Gastrocnemius medialis (tissue), 4 donors: ENCODE measurements at places on chromosomes 6 and 20. TPM values are rescaled to one million over a fixed set of nuclear protein-coding genes. Genes with fewer than 3 reads are reported as not detected.

DNA sequence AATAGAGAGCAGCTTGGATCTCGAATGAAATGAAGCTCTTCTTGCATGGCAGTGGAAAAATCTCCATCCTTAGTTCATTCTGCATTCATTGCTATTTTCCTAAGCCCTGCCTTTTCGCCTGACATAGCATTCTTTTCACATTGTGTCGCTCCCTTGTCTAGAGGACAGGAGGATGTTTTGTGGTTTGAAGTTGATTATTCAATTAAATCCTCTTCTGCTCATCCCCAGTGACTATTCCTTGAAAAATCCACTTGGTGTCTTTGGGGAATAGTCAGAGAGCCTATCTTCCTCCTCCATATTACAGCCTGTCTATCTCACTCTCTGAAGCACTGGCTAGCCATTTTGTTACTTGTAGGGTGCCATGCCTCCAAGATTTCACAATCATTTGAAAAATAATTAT lies 161.2 kb downstream of the KLHL32 start:
- H3K4me3 ChIP-seq: no peak overlapping the region
- no peak for DNase-seq
- H3K36me3 ChIP-seq: no peaks in the 10 kb centered on the region

DNA sequence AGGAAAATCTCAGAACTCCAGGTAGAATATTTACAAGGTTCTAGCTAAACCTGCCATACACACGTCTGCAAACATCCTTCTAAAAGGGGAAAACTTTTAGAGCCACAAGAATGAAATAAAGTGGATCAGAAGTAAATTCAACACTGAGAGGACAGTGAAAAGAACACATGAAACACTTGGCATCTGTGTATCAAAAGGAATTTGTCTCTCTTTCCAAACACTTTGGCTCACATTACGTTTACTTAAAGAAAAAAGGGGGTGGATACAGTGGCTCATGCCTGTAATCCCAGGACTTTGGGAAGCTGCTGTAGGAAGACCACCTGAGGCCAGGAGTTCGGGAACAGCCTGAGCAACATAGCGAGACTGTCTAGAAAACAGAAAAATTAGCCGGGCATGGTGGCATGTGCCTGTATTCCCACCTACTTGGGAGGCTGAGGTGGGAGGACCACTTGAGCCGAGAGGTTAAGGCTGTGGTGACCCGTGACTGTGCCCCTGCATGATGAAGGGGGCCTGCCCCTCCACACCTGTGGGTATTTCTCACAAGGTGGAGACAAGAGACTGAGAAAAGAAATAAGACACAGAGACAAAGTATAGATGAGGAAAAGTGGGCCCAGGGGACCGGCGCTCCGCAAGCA lies 35.4 kb downstream of the NINL start:
- no peak overlapping the region for H3K27ac ChIP-seq
- no peaks in the 10 kb centered on the region for H3K4me1 ChIP-seq
- DNase-seq: no peak

GRCh38 chr20:44917399-44917798 lies 7.5 kb downstream of the PABPC1L start:
- H3K27ac ChIP-seq: no peak overlapping the region
- no peaks in the 10 kb centered on the region for H3K4me1 ChIP-seq
- H3K4me3 ChIP-seq: no peak overlapping the region
- no peaks in the 10 kb centered on the region for H3K36me3 ChIP-seq
- DNase-seq: no peak
- no peaks in the 10 kb centered on the region for H3K27me3 ChIP-seq

DNA sequence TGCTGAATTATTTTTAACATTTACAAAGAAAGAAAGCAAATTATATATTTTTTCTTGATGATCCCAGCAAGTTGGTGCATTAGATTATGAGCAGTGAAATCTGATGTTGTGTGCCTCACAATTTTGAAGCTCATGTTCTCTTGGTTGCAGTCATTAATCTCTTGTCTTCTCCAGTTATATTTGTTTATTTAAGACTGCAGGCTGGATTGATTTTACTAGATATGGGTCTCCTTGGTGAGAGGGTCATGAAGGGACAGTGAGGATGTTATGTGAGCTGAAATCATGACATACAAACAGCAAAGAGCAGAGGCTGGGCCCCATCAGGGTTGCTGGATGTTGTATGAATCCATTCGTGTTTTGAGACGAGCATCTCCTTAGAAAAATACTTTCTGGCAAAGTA lies 64.2 kb upstream of the AKIRIN2 start:
- no peak overlapping the region for H3K27ac ChIP-seq
- DNase-seq: no peak
- H3K4me1 ChIP-seq: no peaks in the 10 kb centered on the region

GRCh38 chr6:17912521-17912920 lies 74.9 kb downstream of the KIF13A start:
- no peak for DNase-seq
- peaks cover 73% of the 10 kb centered on the region for H3K4me1 ChIP-seq
- H3K27ac ChIP-seq: peak overlapping the region; percentile 32
- H3K36me3 ChIP-seq: no peaks in the 10 kb centered on the region
- no peak overlapping the region for H3K4me3 ChIP-seq

DNA sequence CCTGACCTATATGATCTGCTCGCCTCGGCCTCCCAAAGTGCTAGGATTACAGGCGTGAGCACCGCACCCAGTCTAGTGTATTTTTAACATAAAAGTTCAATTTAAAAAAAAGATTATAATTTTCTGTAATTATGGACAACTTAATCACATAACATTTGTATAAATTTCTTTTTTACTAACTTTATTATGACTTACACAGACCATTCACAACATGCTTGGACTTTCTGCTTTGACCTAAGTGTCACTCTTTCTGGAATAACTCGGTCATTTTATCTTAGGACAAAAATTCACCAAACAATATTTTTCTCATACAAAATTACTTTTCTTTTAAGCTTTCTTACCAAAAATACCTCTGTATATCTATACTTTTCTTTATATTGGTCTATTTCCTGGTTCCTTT lies 15.4 kb upstream of the IL22RA2 start:
- no peak for DNase-seq
- H3K27ac ChIP-seq: no peak overlapping the region
- H3K27me3 ChIP-seq: no peaks in the 10 kb centered on the region

DNA sequence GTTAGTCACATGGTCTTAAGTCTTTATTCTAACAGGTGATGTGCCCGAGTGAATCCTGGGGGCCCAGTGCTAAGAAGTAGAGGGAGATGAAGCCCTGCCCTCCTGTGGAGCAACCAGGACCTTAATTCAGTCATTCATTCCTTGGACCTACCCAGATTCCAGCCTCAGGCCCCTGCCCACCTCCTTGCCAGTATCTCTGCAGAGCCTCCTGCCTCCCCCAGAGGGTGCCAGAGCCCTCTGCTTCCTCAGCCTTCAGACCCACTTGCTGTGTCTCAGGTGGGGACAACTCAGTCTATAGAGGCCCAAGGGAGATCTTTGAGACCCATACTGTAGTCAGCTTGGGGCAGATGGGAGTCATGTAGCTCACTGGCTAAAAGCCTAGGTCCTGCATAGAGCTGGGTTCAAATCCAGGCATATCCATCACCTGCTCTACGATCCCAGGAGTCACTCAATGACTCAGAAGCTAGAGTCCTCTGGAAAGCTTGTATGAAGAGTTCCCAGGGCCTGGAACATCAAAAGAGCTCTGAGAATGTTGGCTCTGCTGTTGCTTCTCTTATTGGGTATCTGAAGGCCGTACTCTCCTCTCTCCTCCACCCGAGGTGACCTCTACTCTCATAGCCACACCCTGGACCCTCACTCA lies 3.9 kb upstream of the SIGLEC1 start:
- no peaks in the 10 kb centered on the region for H3K36me3 ChIP-seq
- no peak overlapping the region for H3K4me3 ChIP-seq
- no peak overlapping the region for H3K27ac ChIP-seq
- no peaks in the 10 kb centered on the region for H3K4me1 ChIP-seq
- no peaks in the 10 kb centered on the region for H3K27me3 ChIP-seq
- no peak for DNase-seq

Gene KIAA1586
- 1.9 TPM for total RNA-seq

DNA sequence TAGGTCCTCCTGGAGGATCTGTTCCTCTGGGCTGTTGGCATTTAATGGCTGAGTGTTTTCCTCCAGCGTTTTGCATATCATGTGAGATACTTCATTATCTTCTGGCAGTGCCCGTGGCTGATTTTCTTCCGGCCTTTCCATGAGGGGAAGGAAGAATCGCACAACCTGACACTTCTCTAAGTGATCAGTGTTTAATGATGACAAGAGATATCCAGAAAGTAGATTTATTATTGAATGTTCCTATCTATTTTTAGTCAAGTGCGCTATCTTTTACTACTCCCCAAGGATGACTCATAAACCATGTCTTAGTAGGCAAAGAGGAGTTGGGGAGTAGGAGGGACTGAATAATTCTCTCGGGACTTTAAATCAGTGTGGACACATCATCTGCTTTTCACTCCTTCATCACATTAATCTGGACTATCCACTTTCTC lies 149.7 kb downstream of the PLCB4 start:
- H3K27me3 ChIP-seq: no peaks in the 10 kb centered on the region
- no peaks in the 10 kb centered on the region for H3K36me3 ChIP-seq
- H3K4me3 ChIP-seq: peak overlapping the region; percentile 9
- H3K4me1 ChIP-seq: no peaks in the 10 kb centered on the region
- H3K27ac ChIP-seq: peak overlapping the region; percentile 72

- H3K4me3 ChIP-seq: no peak overlapping the region
- no peak overlapping the region for H3K27ac ChIP-seq
- no peaks in the 10 kb centered on the region for H3K4me1 ChIP-seq
- no peaks in the 10 kb centered on the region for H3K36me3 ChIP-seq
Measured at GRCh38 chr20:38615283-38615682, 13.7 kb downstream of the ARHGAP40 start.
